ENCODE measurements at places on chromosomes 2 and 18. TPM values are rescaled to one million over a fixed set of nuclear protein-coding genes. Genes with fewer than 3 reads are reported as not detected.

DNA sequence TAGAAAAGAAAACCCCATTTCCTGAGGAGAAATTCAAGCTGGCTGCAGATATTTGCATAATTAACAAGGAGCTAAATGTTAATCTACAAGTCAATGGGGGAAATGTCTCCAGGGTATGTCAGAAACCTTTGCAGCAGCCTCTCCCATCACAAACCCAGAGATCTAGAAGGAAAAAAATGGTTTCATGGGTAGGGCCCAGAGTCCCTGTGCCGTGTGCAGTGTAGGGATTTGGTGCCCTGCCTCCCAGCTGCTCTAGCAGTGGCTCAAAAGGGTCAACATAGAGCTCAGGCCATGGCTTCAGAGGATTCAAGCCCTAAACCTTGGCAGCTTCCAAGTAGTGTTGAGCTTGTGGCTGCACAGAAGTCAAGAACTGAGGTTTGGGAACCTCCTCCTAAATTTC, 290.2 kb upstream of the TMEFF2 start:
- DNase-seq, result no peak

- DNase-seq, result no peak
These were observed 45.1 kb downstream of the AGAP1 start for GRCh38 chr2:235538981-235539380.

DNA sequence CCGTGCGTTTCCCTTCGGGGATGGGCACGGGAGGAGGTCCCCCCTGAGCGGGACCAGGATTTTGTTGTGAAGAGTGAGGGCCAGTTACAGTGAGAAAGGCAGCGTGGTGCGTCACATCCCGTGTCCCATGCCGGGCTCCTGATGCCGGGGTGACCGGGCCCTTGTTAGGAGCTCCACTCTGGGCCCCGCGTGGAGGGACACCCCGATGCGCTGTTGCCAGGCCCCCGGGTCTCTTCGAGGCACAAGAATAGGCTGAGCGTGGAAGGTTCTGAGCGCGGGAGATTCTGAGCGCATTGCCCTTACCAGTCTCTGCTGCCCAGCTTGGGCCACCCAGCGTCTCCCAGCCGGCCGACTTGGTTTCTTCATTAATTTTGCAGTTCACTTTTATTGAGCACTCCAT, 17.6 kb downstream of the CTDP1 start:
- DNase-seq, result no peak

- no peak for DNase-seq
These were observed 3.9 kb upstream of the C2orf69 start for GRCh38 chr2:199907008-199907714.

GRCh38 chr2:206274434-206275311, at the start of gene ZDBF2:
Gene ZDBF2, plus strand, starts transcription at chr2:206274663. Its CDS starts 7,187 bp downstream, at chr2:206281850.
- DNase-seq, result peak; percentile 44

GRCh38 chr2:204452464-204453023, 92.7 kb upstream of the PARD3B start:
- DNase-seq, result no peak

GRCh38 chr2:175576270-175576669, 394.8 kb upstream of the ATP5MC3 start:
- DNase-seq, result no peak

GRCh38 chr2:100040906-100041305, 101.5 kb downstream of the AFF3 start:
- no peak for DNase-seq

DNA sequence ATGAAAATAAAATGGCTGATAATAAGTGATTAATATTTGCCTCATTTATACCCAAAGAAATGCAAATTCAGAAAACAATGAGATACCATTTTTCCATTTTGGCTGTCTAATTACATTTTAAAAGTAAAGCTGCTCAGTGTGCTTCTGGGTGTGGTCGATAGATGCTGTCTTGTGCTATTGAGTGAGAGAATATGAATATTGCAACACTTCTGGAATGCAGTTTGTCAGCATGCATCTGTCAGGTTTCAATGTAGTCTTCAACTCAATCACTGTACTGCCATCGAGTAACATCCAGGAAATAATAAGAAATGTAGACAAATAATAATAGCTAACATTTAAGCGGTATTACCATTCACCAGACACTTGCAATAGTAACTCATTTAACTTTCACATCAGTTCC, 3.9 kb downstream of the IL18R1 start:
- DNase-seq, result no peak

DNA sequence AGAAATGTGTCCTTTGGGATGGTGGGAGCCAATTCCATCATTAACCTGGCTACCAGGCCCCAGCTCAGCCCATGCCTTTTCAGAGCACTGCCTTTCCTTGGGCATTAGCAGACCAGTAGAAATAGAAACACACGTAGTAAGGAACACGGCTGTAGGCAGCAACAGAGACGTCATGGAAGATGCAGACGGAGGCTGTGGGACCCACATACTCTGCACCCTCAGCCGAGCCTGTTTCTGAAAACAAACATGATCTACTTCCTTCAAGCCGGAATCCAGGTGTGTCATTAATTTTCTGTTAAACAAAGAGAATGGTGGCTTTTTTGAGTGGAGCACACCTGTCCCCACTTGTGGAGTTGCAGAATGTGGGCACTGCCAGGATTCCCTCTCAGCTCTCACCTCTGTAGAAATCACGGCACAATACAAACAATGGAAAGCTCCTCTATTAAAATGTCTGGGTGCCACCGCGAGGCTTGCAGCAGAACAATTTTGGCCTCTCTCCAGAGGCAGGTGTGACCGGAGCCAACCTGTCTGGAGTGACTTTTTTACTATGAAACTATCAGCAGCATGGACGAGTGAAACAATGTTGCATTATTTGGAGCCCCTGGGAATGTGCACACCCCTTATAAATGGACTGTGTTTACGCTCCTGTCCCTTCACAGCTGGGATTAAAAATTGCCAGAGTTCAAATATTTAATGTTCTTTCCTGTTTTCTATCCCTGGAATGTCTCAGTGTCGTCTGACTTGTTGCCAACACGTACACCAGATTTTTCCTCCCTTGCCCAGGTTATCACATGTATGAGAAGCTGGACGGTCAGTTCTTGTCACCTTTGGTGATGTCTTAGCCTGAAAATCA, 31.7 kb downstream of the SPP2 start:
- DNase-seq, result no peak

- DNase-seq, result peak; percentile 14
These were observed 189.8 kb downstream of the SNTG2 start for GRCh38 chr2:1140389-1141003.

GRCh38 chr2:105781274-105781978, 36.7 kb downstream of the NCK2 start:
- no peak for DNase-seq

GRCh38 chr18:52319424-52319983, 20.5 kb upstream of the DCC start:
- no peak for DNase-seq

GRCh38 chr2:144096531-144096930, 423.4 kb downstream of the ZEB2 start:
- DNase-seq, result no peak

GRCh38 chr2:101815739-101816391, 118.4 kb downstream of the MAP4K4 start:
- no peak for DNase-seq

DNA sequence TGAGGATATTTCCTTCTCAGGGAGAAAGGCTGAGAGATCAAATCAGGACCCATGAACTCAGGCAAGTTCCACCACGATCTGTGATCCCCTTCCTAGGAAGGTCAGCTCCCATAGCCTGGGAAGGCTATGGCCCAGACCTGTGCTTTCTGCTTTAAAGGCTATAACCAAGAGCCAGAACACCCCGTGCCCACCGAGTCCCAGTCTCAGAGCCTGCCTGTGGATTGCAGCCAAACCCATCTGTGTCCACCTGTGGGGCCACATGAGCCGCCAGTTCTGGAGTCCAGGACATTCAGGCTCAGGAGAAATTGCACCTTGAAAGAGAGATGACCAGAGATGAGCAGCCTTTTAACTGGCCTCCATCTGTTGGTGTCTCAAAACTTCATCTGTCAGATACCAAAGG, 46.9 kb downstream of the MAL start:
- DNase-seq, result no peak

DNA sequence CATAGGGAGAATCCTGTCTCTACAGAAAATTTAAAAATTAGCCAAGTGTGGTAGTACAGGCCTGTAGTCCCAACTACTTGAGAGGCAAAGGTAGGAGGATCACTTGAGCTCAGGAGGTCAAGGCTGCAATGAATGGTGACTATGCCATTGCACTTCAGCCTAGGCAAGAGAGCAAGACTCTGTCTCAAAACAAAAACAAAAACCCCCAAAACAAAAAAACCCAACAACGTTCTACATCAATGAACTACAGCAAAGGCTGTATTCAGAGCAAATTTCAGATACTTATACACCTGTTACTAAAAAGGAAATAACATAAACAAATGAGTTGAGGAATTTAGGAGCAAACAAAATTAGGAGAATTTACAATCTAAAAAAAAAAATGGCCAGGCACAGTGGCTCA, 22.6 kb downstream of the YES1 start:
- no peak for DNase-seq

- peak; percentile 31 for DNase-seq
These were observed 52.0 kb downstream of the ARL4C start for GRCh38 chr2:234444893-234445292.

DNA sequence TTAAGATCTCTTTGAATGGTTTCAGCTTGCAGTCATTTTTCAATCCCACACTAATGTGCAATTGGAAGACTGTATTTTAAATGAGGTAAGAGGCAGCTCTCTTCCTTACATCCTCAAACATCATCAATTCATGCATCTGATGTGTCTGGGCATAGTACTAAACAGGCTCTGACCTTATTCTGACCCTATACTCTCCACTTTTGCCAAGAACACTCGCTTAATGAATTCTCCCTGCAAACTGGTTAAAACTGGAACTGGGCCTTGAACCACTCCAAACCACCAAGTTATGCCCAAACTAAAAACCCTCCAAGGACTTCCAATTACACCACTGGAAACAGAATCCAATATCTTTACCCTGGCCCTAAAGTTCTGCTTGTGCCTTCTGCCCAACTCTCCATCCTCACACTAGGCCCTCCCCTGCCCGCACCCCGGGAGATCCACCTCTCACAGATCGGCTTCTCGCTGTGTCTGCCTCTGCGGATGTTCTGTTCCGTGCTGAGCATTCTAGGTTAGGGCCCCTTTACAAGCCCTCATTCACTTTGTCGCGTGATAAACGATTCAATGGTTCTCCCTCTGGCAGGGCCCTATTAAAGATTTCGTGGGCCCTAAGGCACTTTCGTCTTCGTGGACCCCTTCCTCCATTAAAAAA, 1.2 kb downstream of the M1AP start:
- DNase-seq, result no peak

DNA sequence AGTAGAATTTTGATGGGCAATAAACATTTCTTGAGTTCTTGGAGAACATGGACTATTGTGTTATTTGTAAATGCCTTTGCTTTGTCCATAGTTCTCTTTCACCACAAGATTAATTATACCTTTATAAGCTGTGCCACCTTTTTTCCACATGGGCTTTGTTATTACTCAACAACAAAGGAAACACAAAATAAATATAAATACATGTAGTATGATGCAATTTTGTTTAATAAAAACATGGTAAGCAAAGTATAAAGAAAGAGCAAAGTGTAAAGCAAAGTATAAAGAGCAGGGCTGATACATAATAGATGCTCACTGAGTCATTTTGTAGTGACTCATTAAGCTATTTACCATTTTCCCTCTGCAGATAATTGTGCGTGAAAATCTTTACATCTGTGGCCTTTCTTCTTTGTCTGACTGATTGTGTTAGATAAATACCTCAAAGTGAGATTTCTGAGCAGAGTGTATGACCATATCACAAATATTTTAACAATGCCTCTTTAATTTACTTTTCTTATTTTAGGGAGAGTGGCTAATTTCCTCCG, 80.9 kb downstream of the CERS6 start:
- no peak for DNase-seq

DNA sequence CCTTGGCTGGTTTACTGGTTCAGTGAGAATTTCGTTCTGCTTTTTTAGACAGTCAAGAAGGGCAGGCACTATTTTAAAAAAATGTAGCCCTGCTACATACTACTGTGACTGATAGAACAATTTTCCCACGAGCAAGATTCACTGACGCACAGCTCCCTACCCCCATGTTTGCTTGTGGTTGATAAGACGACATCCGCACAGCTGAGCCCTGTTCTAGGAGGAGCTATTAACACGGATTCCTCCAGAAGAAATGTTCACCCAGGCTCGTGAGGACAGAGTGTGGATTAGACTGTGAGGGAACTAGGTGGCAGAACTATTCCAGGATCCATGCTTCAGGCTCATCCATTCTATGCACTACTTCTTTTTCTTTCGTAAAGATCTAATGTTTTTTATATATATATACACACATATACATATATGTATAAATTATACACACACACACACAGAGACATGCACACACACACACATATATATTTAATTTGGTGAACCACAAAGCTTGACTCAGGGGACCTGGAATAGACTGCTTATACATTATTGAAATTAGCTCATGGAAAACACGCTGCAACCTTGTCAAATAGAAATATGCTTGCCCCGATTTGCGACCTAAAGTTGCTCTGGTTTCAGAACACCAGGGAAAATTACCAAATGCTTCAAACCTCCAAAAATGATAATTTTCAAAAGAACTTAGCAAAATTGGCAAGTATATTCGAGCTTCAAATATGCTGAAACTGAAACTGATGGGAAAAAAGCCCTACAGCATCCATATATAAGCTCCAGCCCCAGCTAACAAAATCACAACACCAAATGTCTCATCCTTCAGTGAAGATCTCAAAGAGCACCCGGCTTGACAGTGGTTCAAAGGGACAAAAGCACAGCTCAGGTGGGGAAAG, 370.4 kb downstream of the SOCS6 start:
- peak; percentile 71 for DNase-seq

DNA sequence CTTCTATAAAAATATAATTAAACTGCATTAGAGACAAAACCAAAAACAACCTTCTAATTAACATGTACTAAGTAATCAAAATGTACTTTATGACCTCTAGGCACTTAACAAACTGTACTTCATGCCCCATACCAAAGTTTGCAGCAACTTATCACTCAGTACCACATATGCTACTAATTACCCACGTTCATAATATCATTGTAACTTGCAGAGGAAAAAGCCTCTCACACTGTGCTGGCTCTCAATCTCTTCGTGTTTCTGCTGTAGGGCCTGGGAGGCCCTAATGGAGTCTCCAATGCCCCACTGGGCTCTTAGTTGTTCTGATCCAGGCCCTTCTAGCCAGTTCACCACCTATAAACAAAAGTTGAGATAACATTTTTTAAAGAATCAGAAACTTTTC, 82.1 kb upstream of the CCDC141 start:
- no peak for DNase-seq

Gene CROCC2
- not detected for total RNA-seq

Gene FOXI3
- not detected for total RNA-seq

Gene RAB6C
- total RNA-seq, result not detected

Gene TWIST2
- not detected for total RNA-seq

Gene C1QL2
- not detected for total RNA-seq

Gene MGAT4A
- total RNA-seq, result 210 TPM

Gene KIF3C
- 6.0 TPM for total RNA-seq

Gene NT5C1B
- not detected for total RNA-seq

Gene CCBE1
- total RNA-seq, result not detected

Gene GATA6
- total RNA-seq, result 0.96 TPM

Gene CFC1
- total RNA-seq, result not detected

Gene RGPD6
- total RNA-seq, result 92.7 TPM

Gene SLC4A5
- 10.1 TPM for total RNA-seq

Gene ARHGAP15
- total RNA-seq, result 221 TPM

Gene ACTR1B
- 101 TPM for total RNA-seq

Gene LINC00305
- total RNA-seq, result not detected
